ENCODE measurements at places on chromosomes 3 and 15. TPM values are rescaled to one million over a fixed set of nuclear protein-coding genes. Genes with fewer than 3 reads are reported as not detected.

Gene CHRNB4
- total RNA-seq = not detected

Gene ONECUT1
- 0.14 TPM for total RNA-seq

GRCh38 chr3:174737966-174738365, 121.2 kb upstream of the NAALADL2 start:
- no peak overlapping the region for H3K4me3 ChIP-seq
- no peak for DNase-seq
- H3K36me3 ChIP-seq = no peaks in the 10 kb centered on the region
- no peak overlapping the region for H3K27ac ChIP-seq

- no peaks in the 10 kb centered on the region for H3K36me3 ChIP-seq
- H3K27ac ChIP-seq = peak overlapping the region; percentile 17
- H3K4me3 ChIP-seq = peak overlapping the region; percentile 60
- peaks cover 11% of the 10 kb centered on the region for H3K27me3 ChIP-seq
- no peaks in the 10 kb centered on the region for H3K4me1 ChIP-seq
Measured at GRCh38 chr3:129936757-129937156, 37.8 kb upstream of the TRH start.

GRCh38 chr3:128064962-128065361, 12.7 kb downstream of the SEC61A1 start:
- no peak overlapping the region for H3K4me3 ChIP-seq
- H3K27ac ChIP-seq = no peak overlapping the region
- H3K27me3 ChIP-seq = no peaks in the 10 kb centered on the region
- H3K4me1 ChIP-seq = peaks cover 23% of the 10 kb centered on the region
- no peak for DNase-seq
- H3K36me3 ChIP-seq = peaks cover 86% of the 10 kb centered on the region
